ENCODE measurements at places on chromosomes 4 and X. TPM values are rescaled to one million over a fixed set of nuclear protein-coding genes. Genes with fewer than 3 reads are reported as not detected.

GRCh38 chrX:24763989-24764388, 70.3 kb downstream of the POLA1 start:
- H3K4me3 ChIP-seq, result no peak overlapping the region
- DNase-seq, result no peak
- H3K27me3 ChIP-seq, result no peaks in the 10 kb centered on the region
- H3K27ac ChIP-seq, result no peak overlapping the region
- peaks cover 25% of the 10 kb centered on the region for H3K36me3 ChIP-seq
- no peaks in the 10 kb centered on the region for H3K4me1 ChIP-seq

DNA sequence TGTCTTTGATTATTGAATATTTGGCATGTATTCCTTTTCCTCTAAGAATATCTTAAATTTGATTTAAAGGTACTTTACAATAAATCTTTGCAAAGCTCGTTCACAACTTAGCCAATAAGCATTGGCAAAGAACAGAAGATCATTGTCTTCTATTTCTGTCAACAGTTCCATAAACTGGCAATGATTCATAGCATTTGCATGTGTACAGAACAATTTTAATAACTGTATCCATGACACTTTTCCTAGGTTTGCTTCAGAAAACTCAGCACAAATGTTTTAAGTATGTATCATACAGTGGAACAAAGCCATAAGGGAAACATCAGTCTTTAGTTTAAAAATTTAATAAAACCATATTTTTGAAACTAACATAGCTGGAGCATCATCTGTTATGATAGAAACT, 462.7 kb upstream of the RPS6KA3 start:
- H3K4me1 ChIP-seq, result no peaks in the 10 kb centered on the region
- H3K27me3 ChIP-seq, result no peaks in the 10 kb centered on the region
- no peaks in the 10 kb centered on the region for H3K36me3 ChIP-seq
- no peak overlapping the region for H3K27ac ChIP-seq

GRCh38 chr4:10811991-10812390, 127.4 kb upstream of the CLNK start:
- H3K4me1 ChIP-seq, result no peaks in the 10 kb centered on the region
- no peaks in the 10 kb centered on the region for H3K36me3 ChIP-seq
- no peak overlapping the region for H3K27ac ChIP-seq
- H3K4me3 ChIP-seq, result no peak overlapping the region

DNA sequence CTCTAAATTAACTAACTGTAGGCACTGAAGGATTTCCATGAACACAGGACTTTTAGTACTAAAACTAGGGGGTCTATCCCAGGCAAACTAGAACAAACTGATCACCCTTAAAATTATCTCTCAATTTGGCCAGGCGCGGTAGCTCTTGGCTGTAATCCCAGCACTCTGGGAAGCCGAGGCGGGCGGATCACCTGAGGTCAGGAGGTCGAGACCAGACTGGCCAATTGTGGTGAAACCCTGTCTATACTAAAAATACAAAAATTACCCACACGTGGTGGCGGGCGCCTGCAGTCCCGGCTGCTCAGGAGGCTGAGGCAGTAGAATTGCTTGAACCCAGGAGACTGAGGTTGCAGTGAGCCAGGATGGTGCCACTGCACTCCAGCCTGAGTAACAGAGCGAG, 436.6 kb downstream of the RPA4 start:
- no peak overlapping the region for H3K4me3 ChIP-seq
- H3K27me3 ChIP-seq, result no peaks in the 10 kb centered on the region
- no peak overlapping the region for H3K27ac ChIP-seq
- no peaks in the 10 kb centered on the region for H3K4me1 ChIP-seq
- no peak for DNase-seq

DNA sequence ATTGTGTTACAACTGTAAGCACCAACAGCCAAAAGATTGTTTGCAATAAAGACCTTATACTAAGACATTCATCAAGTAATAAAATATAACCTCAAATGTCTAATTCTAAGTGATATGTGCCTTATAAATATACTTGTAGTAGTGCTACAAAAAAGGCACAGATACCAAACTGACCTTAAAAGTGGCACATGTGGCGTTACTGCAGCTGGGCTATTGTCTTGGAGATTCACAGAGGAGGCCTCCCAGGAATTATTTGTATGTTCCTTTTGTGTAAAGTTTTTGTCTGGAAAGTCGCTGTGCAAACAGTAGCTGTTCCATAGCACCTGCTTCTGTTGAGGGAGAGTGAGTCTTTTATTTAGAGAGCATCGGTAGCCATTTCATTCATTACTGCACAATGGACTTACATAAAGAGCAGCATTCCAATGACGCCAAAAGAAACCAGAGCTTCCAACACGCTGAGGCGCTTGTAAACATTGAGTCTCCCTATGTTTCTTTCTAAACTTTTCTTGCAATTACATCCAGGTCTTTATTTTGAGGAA, 143.7 kb downstream of the RPA4 start:
- no peak for DNase-seq
- H3K4me3 ChIP-seq, result no peak overlapping the region
- no peaks in the 10 kb centered on the region for H3K27me3 ChIP-seq
- no peaks in the 10 kb centered on the region for H3K36me3 ChIP-seq

DNA sequence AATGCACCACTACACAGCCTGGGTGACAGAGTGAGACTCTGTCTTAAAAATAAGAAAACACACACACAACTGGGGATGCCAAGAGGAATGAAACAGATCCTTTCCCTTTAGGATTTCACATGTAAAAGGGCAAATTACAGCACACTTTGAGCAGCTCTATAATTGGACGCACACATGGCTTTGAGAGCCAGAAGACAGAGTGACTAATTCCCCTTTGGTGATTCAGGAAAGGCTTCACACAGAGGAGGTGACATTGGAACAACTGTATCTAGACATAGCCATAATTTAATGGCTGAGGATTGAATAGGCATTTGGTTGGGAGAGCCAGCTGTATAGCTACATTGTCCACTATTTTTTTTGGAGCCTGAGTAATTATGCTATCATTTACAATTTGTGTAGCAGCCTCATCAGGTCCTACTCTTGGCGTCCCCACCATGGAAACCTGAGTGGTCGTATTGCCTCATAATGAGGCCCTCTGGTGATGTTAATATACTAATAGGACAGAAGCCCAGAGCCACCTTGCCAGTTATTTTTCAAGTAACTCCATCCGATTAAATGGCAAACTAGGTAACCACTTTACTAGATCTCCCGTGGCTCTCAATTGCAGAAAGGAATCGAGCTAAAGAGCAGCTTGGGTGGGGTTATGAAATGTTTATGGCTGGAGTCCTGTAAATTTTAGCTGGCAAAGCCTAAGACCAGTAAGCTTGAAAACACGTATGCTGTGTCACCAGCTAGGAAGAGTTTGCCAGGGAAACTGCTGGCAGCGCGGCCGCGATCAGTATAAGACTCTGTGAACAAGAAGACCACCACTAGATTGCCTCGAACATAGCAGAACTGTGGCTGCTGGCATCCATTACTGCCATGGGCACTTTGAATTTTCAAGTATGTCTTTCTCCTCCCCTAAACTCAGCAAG, 8.5 kb upstream of the PPEF1 start:
- H3K27ac ChIP-seq, result no peak overlapping the region
- H3K36me3 ChIP-seq, result no peaks in the 10 kb centered on the region
- DNase-seq, result no peak
- H3K4me3 ChIP-seq, result no peak overlapping the region
- H3K4me1 ChIP-seq, result no peaks in the 10 kb centered on the region
- no peaks in the 10 kb centered on the region for H3K27me3 ChIP-seq

GRCh38 chr4:186723292-186724057, at the start of gene FAT1:
Gene FAT1, minus strand, starts transcription at chr4:186723856. Its CDS starts 14,029 bp downstream, at chr4:186709827.
- peak within 1 kb of the TSS; percentile 97 for H3K4me3 ChIP-seq
- peak; percentile 83 for DNase-seq
- H3K27ac ChIP-seq, result peak within 1 kb of the TSS; percentile 81
- peaks cover 2% of the 10 kb centered on the region for H3K4me1 ChIP-seq
- no peaks in the 10 kb centered on the region for H3K36me3 ChIP-seq

GRCh38 chr4:95572304-95572991, 23.7 kb upstream of the UNC5C start:
- peak; percentile 72 for DNase-seq
- H3K27ac ChIP-seq, result peak overlapping the region; percentile 36
- H3K4me3 ChIP-seq, result no peak overlapping the region
- H3K36me3 ChIP-seq, result no peaks in the 10 kb centered on the region
- no peaks in the 10 kb centered on the region for H3K4me1 ChIP-seq
- H3K27me3 ChIP-seq, result no peaks in the 10 kb centered on the region

DNA sequence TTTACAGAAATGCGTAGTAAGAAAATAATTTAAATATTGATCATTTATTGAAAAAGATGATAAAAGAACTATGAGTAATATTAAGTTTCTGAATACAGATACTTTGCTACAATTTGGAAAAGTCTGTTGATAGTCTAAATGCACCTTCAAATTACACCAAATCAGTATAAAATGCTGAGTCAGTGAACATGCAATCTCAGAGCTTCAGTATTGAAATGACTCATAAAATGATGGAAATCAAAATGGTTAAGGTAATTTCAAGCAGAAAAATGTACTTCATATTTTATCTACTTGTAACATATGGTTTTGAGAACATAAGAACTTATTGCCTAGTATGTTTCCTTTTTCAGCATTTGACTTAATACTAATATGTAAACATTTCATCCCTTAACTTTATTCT, 448.2 kb downstream of the PCDH10 start:
- no peak for DNase-seq
- H3K4me3 ChIP-seq, result no peak overlapping the region
- no peaks in the 10 kb centered on the region for H3K36me3 ChIP-seq
- H3K27me3 ChIP-seq, result no peaks in the 10 kb centered on the region
- no peak overlapping the region for H3K27ac ChIP-seq

DNA sequence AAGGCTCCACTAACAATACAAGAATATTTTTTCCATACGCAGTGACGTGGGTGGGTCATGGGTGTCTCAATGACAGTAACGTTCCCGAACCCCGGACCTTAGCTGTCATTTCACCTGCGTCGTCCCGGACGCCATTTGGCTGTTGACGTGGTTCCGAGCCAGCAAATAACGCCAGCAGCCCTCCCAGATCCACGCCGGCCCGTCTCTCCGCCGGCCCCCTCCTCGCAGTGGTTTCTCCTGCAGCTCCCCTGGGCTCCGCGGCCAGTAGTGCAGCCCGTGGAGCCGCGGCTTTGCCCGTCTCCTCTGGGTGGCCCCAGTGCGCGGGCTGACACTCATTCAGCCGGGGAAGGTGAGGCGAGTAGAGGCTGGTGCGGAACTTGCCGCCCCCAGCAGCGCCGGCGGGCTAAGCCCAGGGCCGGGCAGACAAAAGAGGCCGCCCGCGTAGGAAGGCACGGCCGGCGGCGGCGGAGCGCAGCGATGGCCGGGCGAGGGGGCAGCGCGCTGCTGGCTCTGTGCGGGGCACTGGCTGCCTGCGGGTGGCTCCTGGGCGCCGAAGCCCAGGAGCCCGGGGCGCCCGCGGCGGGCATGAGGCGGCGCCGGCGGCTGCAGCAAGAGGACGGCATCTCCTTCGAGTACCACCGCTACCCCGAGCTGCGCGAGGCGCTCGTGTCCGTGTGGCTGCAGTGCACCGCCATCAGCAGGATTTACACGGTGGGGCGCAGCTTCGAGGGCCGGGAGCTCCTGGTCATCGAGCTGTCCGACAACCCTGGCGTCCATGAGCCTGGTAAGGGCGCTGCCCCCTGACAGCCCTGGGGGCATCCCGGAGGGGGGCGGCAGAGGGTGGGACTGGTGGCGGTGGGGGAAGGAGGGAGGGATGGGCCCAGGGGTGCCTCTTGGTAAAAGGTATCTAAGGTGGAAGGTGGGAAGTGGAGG, at the start of gene CPE:
CPE (plus strand) TSS at position 264 of the 933 bp plus-strand sequence; CDS start at position 478, 214 bp downstream.
- peaks cover 14% of the 10 kb centered on the region for H3K36me3 ChIP-seq
- peak; percentile 90 for DNase-seq
- peak within 1 kb of the TSS; percentile 83 for H3K4me3 ChIP-seq
- H3K27ac ChIP-seq, result no peak within 1 kb of the TSS

DNA sequence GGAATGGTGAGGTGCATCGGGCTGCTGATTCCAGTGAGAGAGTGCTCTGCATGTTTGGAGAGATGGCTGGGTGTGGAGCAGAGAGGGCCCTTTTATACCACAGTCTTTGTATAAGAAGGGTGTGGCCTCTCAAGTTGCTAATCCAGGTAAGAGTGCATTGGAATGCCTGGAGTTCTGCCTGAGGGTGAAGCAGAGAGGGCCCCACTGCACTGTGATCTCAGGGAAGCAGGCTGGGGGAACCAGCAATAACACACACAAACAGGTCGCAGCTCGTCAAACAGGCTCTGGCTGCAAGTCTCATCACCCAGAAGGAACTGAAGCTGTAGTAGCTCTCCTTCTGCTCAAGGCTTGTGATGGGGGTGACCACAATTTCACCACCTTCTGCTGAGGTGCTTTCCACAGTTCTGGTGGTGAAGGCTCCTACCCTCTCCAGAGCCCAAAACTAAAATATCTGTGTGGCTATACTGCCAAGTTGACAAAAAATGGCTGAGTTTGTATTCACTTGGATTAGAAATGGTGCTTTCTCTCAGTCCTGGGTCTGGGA, 687.4 kb upstream of the HS3ST1 start:
- H3K4me1 ChIP-seq, result no peaks in the 10 kb centered on the region
- no peak overlapping the region for H3K4me3 ChIP-seq
- no peaks in the 10 kb centered on the region for H3K27me3 ChIP-seq
- no peak for DNase-seq

DNA sequence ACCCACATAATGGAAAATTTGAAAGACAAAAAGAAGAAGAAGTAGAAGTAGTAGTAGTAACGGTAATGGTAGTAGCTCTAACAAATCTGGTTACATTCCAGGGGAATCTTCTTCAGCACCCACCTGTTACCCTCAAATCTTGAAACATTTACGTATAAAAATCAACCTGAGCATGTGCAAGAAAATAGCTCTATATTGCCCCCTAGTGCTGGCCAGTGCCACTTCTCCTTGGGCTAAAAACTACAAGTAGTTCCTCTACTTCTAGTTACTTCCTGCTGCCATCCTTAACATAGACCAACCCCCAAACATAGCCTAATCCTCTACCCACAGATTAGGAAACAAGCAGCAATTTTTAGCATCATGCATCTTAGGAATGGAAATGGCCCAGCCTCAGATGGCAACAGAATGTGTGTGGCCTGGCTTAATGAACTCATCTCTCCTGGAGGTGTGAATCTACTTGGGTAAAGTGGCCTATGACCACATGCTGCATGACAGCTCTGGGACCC, 3.1 kb downstream of the PDGFC start:
- peaks cover 4% of the 10 kb centered on the region for H3K4me1 ChIP-seq
- no peaks in the 10 kb centered on the region for H3K36me3 ChIP-seq
- peaks cover 8% of the 10 kb centered on the region for H3K27me3 ChIP-seq
- peak; percentile 85 for DNase-seq
- H3K4me3 ChIP-seq, result no peak overlapping the region
- no peak overlapping the region for H3K27ac ChIP-seq

- H3K27me3 ChIP-seq, result no peaks in the 10 kb centered on the region
- no peaks in the 10 kb centered on the region for H3K4me1 ChIP-seq
- no peak overlapping the region for H3K27ac ChIP-seq
- no peak for DNase-seq
Observed at GRCh38 chrX:57132046-57132445, 5.2 kb downstream of the SPIN2A start.

GRCh38 chr4:127446427-127446885, 186.3 kb upstream of the INTU start:
- H3K27ac ChIP-seq, result no peak overlapping the region
- H3K4me3 ChIP-seq, result no peak overlapping the region

GRCh38 chr4:91116861-91117260, 989.7 kb downstream of the CCSER1 start:
- no peak overlapping the region for H3K4me3 ChIP-seq
- no peaks in the 10 kb centered on the region for H3K4me1 ChIP-seq
- no peaks in the 10 kb centered on the region for H3K36me3 ChIP-seq
- no peak overlapping the region for H3K27ac ChIP-seq
- H3K27me3 ChIP-seq, result no peaks in the 10 kb centered on the region

The NR3C2 gene
- 0.77 TPM for total RNA-seq

The HTN3 gene
- not detected for total RNA-seq
